Left ventricle myocardium inferior (tissue), 1 donor: ENCODE measurements at places on chromosomes 16 and 17.

- no peak for DNase-seq
These were observed 7.3 kb downstream of the TBC1D24 start for GRCh38 chr16:2482249-2482648.

DNA sequence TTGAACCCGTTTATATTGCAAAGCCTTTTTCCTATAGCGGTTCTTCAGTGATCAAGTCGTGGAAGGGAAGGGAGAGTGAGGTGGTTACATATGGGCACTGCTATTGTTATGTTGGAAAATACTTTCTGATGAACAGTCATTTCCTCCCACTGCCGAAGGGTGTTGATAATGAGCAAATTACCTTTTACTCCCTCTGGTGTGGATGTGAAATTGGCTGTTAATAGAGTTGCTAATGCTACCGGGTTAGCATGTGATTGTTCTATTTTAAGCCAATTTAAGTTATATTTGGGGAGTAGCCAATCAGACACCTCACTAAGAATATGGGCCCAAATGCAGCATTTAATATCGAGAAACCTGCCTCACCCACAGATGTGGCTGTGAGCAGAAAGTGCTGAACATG lies 15.6 kb upstream of the PMFBP1 start:
- no peak for DNase-seq

- no peak for DNase-seq
These were observed 393.1 kb upstream of the ASIC2 start for GRCh38 chr17:33686171-33686570.

- no peak for DNase-seq
These were observed 87.3 kb downstream of the TMEM100 start for GRCh38 chr17:55635253-55635914.

- peak; percentile 51 for DNase-seq
These were observed 5.1 kb upstream of the GGT6 start for GRCh38 chr17:4565209-4566141.

DNA sequence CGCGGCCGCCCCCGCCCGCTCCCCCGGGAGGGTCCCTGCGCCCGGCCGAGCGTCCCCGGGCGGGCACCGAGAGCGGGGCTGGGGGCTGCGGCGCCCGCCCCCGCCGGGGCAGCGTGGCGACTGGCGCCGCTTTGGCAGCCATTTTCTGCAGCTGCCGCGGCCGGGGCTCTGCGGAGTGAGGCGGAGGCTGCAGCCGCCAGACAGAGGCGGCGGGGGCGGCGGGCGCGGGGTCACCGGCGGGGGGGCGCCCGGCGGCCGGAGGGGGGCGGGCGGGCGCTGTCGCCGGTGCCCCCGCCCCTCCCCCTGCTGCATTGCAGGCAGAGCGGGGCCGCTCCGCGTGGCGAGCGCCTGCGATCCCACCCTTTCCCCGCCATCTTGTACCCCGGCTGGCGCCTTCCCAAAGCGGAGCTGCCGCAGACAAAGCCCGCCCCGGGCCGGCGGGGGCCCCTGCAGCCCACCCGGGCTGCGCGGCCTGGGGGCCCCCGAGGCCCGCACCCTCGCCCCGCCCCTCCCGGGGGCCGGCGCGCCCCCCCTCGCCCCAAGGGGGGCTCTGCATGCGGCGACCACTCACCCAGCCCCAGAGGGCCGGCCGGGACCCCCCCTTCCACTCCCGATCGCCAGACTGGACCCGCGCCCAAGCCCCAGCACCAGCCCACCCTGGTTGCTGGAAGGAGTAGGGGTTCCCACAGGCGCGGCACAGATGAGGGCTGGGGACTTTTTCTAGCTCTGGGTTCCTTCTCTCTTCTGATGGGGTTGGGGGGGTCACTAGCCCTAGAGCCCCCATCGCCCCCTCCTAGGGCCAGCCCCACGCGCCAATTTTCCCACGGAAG lies 16.6 kb upstream of the CBX8 start:
- DNase-seq, result no peak

DNA sequence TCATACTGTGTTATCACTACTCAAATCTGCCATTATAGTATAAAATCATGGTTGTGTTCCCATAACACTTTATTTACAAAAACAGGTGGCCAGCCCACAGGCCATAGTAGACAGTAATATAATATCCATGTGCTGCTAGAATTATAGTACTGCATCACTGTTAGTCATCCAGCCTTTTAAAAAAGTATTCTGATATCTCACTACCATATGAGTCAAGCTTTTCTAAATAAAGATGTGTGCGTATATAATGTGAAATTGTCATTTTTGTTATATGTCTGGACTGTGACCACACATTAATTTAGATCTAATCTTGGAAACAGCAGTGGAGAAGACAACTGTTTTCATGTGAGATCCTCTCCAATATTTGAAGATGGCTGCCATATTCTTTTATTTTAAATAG lies 1049.1 kb upstream of the GOT2 start:
- no peak for DNase-seq

DNA sequence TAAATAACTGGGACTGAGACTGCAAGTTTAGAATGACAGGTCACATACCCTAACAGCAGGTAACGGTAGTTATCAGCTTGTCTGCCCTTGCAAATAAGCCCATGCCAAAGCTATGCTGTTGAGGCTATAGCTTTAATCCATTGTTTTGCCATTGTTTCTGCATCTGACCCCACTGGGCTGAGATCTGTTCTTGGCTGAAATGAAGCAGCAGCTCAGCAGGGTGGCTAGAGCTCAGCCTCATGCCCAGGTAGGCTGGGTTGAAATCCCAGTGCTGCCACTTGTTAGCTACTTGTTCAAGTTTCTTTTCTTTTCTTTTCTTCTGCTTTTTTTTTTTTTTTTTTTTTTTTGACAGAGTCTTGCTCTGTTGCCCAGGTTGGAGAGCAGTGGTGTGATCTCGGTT lies 40.1 kb downstream of the NKD1 start:
- no peak for DNase-seq
